Activated naive CD4-positive, alpha-beta T cell treated with anti-CD3 and anti-CD28 coated beads for 36 hours (primary cell): ENCODE measurements at places on chromosomes 2 and 18.

- DNase-seq = no peak
Observed at GRCh38 chr2:170745305-170745704, 24.9 kb upstream of the ERICH2 start.

DNA sequence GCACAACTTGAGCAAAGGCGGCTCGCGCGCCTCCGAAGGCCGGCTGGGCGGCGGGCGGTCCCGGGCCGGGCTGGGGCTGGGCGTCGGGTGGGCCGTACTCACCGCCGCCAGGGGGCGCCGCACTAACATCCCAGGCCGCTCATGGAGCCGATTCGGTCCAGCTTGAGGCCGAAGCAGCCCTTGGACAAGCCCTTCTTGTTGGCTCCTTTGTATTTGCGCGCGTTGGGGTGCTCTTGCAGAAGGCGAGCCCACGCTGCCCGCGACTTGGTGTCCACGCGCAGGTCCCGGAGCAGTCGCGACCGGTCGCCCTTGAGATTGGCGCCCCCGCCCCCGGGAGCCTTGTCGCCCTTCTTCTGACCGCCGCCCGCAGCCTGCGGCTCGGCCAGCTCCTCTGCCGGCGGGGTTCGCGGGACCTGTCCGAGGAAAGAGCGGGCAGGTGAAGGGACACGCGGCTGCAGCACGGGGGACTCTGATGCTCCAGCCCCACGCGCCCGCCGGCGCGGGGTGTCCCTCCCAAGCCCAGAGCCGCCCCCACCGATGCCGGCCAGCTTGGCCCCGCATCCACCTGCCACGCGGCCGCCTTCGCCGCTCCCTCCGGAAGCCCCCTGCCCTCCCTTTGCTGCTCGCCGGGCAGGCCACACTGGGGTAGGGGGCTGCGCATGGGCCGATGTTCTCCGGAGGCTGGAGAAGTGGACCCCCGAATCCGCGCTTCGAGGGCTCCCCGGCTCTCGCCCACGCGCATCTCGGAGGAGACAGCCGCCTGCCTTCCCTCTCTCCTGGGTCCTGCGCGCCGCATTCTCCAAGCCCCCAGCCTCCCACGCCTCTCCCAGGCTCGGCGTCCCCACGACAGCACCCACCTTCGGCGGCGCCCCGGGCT is 655 bp downstream of the NPPC start:
- peak; percentile 72 for DNase-seq

DNA sequence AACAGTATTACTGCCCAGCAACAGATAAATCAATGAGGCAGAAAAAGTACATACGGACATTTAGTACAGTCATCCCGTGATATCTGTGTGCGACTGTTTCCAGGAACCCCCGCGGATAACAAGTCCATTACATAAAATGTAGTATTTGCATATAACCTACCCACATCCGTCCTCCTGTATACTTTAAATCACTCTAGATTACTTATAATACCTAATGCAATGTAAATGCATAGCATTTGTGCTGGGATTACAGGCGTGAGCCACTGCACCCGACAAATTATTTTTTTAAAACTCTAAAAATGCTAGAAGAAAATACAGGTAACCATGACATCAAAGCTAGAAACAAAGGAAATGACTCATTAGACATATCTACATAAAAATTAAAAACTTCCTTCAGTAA is 91.6 kb downstream of the FAM161A start:
- DNase-seq = peak; percentile 19

- no peak for DNase-seq
Observed at GRCh38 chr2:132691556-132691955, 21.6 kb upstream of the LYPD1 start.

DNA sequence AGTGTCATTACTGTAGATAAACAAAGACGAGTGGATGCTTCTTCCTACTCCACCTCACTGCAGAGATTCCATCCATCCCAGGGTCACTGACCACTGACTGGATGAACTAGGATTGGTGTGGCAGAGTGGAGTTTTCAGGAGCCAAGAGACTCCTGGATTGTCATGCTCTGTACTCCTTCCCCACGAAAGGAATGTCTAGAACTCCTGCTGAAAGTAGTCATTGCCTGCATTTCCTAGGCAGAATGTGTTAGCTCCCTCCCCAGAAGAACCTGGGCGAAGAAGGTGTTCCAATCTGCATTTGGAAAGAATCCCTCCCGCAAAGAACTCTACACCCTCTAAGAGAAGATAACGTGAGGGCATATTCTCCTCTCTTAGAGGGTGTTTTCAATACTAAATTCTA is 6.2 kb downstream of the PAX8 start:
- no peak for DNase-seq

DNA sequence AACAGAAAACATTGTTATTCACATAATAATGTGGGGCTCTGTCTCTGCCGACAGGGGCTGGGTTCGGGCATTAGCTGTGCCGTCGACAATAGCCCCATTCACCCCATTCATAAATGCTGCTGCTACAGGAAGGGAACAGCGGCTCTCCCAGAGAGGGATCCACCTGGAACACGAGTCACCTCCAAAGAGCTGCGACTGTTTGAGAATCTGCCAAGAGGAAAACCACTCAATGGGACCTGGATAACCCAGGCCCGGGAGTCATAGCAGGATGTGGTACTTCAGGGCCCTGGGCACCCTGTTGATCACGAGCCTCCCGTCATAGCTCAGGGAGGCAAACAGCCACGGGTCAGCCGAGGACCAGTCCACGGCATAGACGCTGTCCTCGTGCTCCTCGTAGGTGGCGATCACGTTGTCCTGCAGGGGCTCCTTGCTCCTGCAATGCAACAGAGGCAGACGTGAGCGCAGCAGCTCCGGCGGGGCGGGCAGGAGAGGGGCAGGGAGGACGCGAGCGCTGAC is 188.5 kb downstream of the EIPR1 start:
- no peak for DNase-seq

DNA sequence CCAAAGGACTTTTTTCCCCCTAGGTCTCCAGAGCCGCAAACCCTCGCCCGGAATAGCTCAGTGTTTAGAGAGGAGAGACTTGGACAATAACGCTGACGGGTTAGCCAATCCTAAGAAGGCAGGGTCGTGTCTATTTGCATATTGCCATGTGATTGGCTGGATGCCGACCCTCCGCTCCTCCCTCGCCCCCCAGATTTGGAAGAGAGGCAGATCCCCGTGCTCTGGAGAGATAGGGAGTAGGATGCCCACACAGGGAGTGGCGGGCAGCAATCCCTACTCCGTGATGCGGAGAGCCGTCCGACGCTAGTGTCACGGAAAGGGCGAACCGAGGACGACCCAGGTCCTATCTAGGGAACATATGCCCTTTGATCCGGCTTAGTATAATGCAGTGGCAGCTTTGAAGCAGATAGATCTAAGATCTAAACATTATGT is 1.4 kb downstream of the WNT6 start:
- DNase-seq = no peak

DNA sequence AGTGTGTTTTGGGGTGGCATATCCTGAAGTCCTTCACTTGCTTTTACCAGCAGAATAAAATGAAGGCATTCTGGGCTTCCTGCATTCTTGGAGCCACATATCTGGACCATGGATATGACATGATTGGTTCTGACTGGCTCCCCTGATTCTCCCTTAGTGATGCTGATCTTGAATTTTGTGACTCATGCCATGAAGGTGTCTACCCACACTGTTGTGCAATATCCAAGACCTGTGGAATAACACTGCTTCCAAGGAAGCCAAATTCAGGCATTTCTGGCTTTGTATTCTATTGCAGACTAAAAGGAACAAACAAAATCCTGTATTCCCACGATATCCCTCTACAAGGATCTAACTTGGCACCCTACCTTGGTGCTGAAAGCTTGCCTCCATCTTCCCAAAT is 125.8 kb downstream of the LYPD6B start:
- no peak for DNase-seq

DNA sequence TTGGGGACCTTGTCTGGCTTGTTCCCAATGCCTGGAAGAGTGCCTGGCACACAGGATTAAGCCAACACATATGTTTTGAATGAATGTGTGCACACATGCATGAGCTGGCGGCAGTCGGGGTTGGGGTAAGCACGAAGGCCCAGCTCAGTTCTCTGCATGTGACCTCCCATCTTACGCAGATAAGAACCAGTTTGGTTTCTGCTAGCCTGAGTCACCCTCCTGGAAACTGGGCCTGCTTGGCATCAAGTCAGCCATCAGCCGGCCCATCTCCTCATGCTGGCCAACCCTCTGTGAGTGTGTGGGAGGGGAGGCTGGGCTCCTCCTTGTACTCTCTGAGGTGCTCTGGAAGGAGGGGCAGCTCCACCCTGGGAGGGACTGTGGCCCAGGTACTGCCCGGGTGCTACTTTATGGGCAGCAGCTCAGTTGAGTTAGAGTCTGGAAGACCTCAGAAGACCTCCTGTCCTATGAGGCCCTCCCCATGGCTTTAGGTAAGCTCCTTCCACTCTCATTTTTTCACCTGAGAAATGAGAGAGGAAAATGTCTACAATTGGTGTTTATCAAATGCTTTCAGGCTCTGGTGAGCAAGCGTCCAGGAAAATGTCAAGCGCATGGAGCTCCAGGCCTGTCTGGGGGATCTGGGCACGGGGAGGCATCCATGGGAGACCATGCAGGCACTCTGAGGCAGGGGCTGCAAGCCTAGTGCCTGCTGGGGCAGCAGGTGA is 9.7 kb upstream of the IL1RN start:
- DNase-seq = peak; percentile 74

DNA sequence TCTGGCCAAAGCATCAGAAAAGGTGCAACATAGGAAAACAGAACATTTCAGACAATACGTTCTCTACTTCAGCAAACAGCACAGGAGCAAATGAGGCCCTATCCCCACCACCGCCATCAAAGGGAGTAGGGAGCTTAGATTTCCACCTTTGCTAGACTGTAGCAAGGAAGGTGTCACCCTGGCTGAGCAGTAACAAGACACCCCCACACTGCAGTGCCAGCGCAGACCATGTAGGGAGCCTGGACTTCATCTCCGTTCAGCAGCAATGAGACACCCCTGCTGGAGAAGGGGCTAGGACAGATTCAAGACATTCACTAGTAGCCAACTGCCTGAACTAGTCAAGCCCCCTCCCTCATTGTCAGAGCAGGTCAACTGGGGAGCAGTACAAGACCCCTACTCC is 160.1 kb upstream of the CBLN2 start:
- DNase-seq = no peak

- no peak for DNase-seq
Observed at GRCh38 chr18:9716780-9717563, 8.9 kb downstream of the RAB31 start.

- DNase-seq = no peak
Observed at GRCh38 chr2:120862201-120863060, 126.8 kb downstream of the GLI2 start.

GRCh38 chr2:189221811-189222467 is 42.4 kb upstream of the COL5A2 start:
- DNase-seq = no peak

- DNase-seq = no peak
Observed at GRCh38 chr2:60483401-60483800, 70.1 kb downstream of the BCL11A start.

GRCh38 chr18:8756571-8756970 is 51.2 kb downstream of the MTCL1 start:
- DNase-seq = no peak

GRCh38 chr2:172079416-172079815 is 5.9 kb upstream of the DLX1 start:
- DNase-seq = no peak

DNA sequence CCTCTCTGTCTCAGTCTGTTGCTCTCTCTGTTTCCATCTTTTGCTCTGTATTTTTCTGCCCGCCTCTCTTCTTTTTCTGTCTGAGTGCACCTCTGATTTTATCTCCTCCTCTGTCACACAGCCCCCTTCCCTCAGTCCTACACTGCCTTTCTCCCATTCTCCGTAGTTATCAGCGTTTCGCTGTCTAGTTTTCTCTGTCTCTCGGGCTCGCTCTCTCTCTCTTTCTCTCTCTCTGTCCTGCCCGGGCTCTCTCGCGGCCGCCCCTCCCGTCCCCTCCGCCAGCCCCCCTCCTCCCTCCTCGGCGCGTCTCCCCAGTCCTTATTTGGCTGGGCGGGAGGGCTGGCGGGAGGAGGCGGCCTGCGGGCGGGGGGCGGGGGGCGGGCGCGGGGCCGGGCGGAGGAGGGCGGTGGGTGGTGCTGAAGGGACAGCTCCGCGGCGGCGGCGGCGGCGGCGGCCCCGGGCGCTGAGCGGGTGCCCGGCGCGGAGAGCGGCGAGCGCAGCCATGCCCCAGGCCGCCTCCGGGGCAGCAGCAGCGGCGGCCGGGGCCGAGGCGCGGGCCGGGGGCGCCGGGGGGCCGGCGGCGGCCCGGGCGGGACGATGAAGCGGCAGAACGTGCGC is at the start of gene KCNK3:
TSS of gene KCNK3 (plus strand) at position 444 of the 618 bp plus-strand sequence. CDS start at position 598, 154 bp downstream.
- DNase-seq = peak; percentile 53

DNA sequence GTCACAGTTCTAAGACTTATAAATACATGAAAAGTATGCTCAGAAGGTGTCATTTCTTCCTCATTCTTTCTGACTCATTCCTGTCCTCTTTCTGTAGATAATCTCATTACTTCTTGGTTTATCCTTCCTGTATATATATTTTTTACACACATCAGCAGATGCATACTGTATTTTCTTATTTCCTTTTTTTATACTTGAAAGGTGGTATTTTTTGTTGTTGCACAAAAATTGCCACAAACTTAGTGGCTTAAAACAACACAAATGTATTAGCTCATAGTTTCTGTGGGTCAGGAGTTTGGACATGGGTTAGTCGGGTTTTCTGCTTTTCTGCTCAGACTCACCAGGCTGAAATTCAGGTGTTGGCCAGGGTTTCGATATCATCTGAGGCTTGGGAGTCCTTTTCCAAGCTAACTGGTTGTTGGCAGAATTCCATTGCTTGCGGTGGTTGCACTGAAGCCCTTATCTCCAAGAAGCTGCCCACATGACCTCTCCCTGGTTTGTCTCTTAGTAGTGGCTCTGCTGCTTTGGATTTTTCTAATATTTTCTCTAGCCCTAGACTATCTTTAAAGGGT is 162.6 kb downstream of the FMNL2 start:
- no peak for DNase-seq

DNA sequence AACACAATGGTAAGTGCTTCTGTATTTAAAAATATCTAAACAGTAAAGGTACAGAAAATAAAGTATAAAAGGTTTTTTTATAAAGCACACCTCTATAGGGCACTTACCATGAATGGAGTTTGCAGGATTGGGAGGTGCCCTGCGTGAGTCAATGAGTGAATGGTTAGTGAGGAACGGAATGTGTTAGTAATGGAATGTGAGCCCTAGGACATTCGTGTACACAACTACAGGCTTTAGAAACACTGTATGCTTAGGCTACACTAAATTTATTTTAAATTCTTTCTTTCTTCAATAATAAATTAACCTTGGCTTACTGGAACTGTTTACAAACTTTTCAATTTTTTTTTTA is 337.9 kb upstream of the SLC39A10 start:
- no peak for DNase-seq

DNA sequence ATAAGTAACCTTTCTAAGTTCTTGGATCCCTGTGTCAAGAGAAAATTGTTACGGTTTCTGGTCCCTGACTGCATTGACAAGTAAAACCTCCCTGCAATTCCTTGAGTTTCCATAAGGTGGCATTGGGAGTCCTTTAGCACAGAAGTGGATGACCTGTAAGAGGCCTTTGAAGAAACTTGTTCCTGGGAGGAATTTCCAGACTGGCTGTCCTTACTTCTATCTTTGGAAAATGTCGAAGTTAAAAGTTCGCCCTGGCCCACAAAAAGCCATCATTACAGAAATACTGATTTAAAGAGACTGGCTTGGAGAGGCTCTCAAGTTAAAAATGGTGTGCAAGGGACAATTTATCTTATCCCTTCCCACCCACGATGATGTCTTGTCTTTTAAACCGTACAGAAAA is 218.4 kb downstream of the CDH20 start:
- peak; percentile 32 for DNase-seq

GRCh38 chr2:196601430-196602306 is 37.8 kb upstream of the CCDC150 start:
- no peak for DNase-seq

- no peak for DNase-seq
Observed at GRCh38 chr2:211748339-211748738, 790.3 kb downstream of the ERBB4 start.
